ENCODE measurements at places on chromosomes 12 and 14. TPM values are rescaled to one million over a fixed set of nuclear protein-coding genes. Genes with fewer than 3 reads are reported as not detected.

BIN2 gene
- not detected for total RNA-seq

- DNase-seq = no peak
These were observed 93.8 kb downstream of the BCL11B start for GRCh38 chr14:99177886-99178835.

DNA sequence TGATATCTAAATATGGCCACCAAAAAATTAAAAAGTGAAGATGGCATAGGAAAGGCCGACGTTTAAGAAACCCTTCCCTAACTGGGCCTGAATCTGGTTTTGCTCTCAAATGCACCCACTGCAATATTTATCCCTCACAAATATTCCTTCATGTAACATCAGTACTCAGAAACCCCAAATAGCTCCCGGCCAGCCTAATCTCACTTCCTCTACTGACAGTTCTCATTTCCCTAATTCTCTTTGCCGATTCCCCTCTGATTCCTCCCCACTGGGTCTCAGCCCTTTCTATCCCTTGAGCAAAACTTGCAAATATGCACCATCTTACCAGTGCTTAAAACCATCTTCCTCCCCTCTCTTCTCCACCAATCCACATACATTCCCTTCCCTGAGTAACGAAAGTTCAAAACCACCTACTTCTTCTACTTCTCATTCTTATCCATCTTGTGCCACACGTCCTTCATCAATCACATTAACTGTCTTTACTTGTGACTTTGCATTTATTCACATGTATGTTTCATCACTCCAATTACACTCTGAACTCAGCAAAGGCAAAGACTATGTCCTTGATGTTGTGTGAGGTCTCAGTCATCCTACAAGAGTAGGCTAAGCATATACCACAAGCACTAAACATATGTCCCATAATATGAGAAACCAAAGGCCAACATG is 23.1 kb downstream of the KCNK10 start:
- no peak for DNase-seq

GRCh38 chr12:65655074-65655493 is 169.2 kb upstream of the HMGA2 start:
- DNase-seq = peak; percentile 56

- no peak for DNase-seq
These were observed 170.1 kb downstream of the STXBP6 start for GRCh38 chr14:24879661-24880386.

DNA sequence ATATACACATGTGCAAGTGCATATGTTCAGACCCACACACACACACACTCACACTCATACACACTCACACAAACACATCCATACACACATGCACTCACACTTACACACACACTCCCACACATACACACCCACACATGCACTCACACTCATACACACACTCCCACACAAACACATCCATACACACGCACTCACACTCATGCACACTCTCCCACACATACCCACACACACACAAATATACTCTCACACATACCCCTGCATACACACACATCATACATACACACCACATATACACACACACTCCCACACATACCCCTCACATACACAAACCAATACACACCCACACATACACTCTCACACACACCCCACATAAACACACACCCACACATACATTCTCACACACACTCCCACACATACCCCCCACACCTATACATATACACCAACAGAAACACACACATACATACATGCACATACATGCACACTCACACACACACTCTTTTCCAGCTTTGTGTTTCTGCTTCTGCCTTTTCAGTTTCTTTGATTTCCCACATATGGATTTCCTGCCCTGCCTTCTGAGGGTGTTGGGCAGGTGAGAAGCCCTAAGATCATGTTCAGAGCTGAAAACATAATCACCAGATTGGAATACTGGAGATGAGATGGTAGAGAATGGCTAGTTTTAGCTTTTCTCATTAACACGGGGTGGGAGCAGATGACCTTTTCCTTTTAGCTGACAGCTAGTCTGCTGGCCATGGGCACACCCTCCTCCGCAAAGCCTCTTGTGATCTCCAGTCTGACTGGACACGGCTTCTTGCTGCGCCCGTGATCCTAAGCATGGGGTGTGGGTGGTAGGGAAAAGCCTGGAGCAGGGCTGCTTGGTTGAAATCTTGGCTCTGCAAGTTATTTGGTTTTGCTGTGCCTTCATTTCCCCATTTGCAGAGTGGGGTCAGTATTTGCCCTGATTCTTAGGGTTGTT is 214.0 kb downstream of the CHST11 start:
- DNase-seq = peak; percentile 26

DNA sequence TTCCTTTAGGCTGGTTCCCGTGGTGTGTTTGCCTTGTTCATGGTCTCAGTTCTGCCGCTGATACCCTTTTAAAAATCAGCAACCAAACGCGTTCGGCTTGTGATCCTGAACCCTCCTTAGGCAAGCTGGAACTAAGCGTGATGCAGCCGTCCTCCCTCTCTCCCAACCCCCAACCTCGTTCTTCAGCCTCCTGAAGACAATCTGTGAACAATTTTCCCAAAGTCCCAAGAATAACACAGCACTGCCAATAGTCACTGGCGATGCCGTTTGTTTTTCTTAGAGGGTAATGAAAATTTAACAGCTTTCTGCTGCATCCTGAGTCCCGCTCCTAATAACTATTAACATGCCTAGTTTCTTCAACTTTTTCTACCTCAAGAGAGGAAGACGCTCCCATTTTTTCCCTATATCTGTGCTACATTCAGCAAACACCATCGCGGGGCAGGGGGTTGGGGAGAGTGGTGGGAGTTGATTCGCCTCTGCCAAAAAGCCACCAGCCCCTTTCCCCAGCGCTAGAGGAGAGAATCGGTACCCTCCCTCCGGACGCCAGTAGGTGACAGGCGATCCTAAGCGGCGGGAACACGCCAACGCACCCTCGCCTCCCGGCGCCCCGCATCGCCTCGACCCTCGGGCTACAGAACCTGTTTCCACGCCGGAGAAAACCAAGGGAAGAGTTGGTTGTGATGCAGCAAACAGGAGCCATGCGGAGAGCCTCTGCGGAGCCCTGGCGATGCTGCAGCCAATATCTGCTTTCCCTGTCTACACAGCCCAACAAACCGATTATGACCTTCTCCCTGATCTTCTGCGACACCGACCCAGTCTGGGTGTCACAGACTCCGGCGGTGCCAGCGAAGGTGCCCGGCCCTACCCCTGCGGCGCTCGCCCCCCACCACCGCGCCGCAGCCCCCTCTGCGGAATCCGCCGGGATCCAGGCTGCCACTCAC is 752 bp downstream of the PRICKLE1 start:
- DNase-seq = peak; percentile 64

DNA sequence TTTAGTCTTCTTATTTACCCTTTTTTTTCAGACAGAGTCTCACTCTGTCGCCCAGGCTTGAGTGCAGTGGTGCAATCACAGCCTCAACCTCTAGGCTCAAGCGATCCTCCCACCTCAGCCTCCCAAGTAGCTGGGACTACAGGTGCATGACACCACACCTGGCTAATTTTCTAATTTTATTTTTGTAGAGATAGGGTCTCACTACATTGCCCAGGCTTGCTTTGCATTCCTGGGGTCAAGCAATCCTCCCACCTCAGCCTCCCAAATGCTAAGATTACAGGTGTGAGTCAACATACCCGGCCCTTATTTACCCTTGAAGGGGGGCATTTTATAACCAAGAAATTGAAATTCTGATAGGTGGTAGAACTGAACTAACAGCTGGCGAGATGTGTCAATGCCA is 21.0 kb downstream of the HECTD4 start:
- DNase-seq = no peak

DNA sequence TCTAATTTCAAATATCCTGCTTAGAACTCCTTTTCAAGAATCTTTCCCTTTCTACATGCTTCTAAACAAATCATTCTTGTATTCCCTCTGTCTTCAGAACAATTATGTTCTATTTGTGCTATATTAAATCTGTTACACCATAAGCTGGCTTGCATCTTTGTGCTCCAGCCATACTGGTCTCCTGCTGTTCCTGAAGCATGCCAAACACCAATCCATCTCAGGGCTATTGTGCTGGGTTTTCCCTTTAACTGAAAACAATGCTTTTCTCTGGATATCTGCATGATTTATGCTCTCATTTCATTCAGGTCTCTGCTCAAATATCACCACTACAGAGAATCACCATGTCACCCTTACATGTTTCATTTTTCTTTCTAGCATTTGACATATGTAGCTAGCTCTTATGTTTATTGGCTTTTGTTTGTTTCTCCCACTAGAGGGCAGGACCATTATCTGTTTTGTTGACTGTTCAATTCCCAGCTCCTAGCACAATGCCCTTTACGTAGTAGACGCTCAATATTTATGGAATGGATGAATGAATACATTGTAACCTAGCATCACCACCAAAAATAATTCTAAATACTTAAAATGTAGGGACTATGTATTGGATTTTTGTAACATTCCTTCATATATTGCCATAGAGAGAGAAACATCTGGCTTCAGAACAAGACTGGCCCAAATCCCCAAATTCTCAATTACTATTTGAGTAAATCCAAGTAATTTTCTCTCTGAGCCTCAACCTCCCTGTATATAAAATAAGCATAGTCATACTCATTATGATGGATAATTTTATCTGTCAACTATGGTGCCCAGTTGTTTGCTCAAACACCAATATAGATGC is 302.0 kb upstream of the SYT1 start:
- DNase-seq = no peak

- no peak for DNase-seq
These were observed 247.3 kb downstream of the LRIG3 start for GRCh38 chr12:58673021-58673420.
